ENCODE measurements at places on chromosomes 11 and 22.

GRCh38 chr11:129595038-129595962, 219.7 kb downstream of the BARX2 start:
- H3K4me1 ChIP-seq: no peaks in the 10 kb centered on the region
- no peaks in the 10 kb centered on the region for H3K27me3 ChIP-seq
- no peak overlapping the region for H3K4me3 ChIP-seq
- H3K27ac ChIP-seq: no peak overlapping the region

DNA sequence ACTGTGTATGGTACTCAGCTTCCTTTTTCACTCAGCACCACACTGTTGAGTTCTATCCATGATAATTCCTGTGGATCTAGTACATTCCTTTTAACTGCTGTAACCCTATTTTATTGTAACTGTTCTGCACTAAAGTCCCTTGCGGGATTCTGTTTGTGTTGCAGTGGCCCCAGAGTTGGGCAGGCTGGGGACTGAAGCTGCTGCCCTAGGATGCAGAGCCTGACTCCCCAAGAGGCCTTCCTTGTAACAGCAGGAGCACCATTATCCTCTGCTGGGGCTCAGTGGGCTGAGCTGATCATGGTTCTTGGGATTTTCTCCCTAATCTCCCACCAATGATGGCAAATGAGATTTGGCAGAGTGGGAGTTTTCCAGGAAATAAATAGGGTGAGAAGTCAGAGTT, 77.7 kb downstream of the CABIN1 start:
- no peaks in the 10 kb centered on the region for H3K27me3 ChIP-seq
- no peak overlapping the region for H3K27ac ChIP-seq
- peaks cover 4% of the 10 kb centered on the region for H3K4me1 ChIP-seq
- no peak overlapping the region for H3K4me3 ChIP-seq

DNA sequence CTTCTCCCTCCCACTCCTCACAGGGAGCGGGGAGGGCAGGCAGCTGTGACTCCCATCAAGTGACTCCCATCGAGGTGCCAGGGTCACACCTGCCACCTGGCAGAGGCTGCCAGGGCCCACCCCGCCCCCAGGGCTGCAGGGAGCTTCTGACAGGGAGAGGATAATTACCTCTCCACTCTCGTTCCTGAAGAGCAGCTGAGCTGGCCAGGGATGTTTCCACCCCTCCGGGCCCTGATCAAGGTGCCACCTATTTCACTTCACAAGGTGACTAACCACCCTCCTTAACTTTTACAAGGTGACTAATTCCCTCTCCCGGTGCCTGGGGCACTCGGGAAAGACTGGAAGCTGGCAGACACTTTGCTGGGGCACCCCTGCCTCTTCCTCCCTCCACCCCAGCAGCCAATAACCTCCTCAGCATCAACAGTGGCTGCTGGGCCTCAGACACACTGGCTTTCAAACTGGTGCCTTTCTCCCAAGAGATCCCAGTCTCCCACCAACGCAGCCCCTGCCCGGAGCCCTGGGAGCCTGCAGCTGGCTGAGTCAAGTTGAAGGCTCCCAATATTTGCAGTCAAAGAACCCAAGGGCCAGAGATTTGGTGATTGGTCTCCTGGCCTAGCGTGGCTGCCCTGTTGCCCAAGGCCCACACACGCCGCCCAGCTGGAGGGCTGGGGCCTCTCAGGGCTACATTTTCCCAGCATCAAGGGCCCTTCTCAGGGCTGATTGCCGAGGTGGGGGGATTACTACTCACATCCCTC, 22.0 kb upstream of the MYRF start:
- H3K36me3 ChIP-seq: no peaks in the 10 kb centered on the region
- DNase-seq: no peak
- no peak overlapping the region for H3K4me3 ChIP-seq
- no peak overlapping the region for H3K27ac ChIP-seq
- no peaks in the 10 kb centered on the region for H3K4me1 ChIP-seq

- no peaks in the 10 kb centered on the region for H3K36me3 ChIP-seq
- DNase-seq: no peak
- peaks cover 3% of the 10 kb centered on the region for H3K27me3 ChIP-seq
Measured at GRCh38 chr11:8527939-8528338, 66.1 kb downstream of the STK33 start.

GRCh38 chr22:41757502-41757901, 43.0 kb upstream of the CCDC134 start:
- H3K27ac ChIP-seq: no peak overlapping the region
- H3K27me3 ChIP-seq: peaks cover 9% of the 10 kb centered on the region
- DNase-seq: no peak
- H3K4me3 ChIP-seq: no peak overlapping the region

GRCh38 chr11:7501894-7502293, 11.9 kb upstream of the PPFIBP2 start:
- no peak overlapping the region for H3K4me3 ChIP-seq
- H3K27me3 ChIP-seq: peaks cover 9% of the 10 kb centered on the region
- no peak overlapping the region for H3K27ac ChIP-seq

- H3K4me3 ChIP-seq: no peak overlapping the region
- no peaks in the 10 kb centered on the region for H3K36me3 ChIP-seq
- H3K27ac ChIP-seq: no peak overlapping the region
- DNase-seq: no peak
Measured at GRCh38 chr11:32253706-32254105, 162.8 kb downstream of the RCN1 start.
